ENCODE measurements at places on chromosomes 4 and X. TPM values are rescaled to one million over a fixed set of nuclear protein-coding genes. Genes with fewer than 3 reads are reported as not detected.

- no peak for DNase-seq
Observed at GRCh38 chrX:15882704-15883539, 28.3 kb upstream of the AP1S2 start.

GRCh38 chr4:140472156-140472555 is 25.9 kb downstream of the MGAT4D start:
- no peak for DNase-seq

DNA sequence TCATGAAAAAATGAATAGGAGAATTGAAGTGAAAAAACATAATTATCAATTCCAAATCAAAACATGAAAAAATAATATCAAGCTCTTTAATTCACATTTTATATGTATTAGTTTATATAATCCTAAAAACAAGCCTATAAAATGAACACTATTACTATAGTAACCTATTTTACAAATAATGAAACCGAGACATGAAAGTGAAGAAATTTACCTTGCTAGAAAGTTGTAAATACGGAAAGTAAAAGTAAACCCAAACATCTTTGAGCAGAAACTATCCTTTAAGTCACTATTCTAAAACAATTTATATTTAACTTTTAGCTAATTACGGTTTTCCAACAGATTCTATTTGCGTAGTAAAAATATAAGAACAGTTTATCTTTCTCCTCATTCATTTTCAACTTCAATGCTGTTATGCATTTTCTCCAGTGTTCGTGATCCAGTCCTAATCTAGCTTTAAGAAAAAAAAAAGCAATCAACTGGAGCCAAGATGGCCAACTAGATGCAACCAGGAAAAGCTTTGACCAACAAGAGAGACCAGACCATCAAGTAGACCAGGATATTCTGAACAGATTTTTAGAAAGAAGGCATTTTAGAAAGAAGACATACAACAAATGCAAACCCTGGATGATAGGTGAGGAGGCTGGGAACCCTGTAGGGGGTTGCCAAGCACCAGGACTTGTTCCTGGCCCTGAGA is 67.0 kb downstream of the DDX53 start:
- no peak for DNase-seq

- no peak for DNase-seq
Observed at GRCh38 chr4:147929746-147930145, 197.9 kb downstream of the ARHGAP10 start.

GRCh38 chrX:145524931-145525330 is 277.6 kb downstream of the SPANXN1 start:
- DNase-seq, result no peak

GRCh38 chr4:91958596-91958995 is 345.2 kb upstream of the GRID2 start:
- peak; percentile 3 for DNase-seq

MAGEA11 gene
- not detected for total RNA-seq

AVPR2 gene
- 0.53 TPM for total RNA-seq

MAGEA9B gene
- total RNA-seq, result not detected

HSFX2 gene
- 0.95 TPM for total RNA-seq

DNA sequence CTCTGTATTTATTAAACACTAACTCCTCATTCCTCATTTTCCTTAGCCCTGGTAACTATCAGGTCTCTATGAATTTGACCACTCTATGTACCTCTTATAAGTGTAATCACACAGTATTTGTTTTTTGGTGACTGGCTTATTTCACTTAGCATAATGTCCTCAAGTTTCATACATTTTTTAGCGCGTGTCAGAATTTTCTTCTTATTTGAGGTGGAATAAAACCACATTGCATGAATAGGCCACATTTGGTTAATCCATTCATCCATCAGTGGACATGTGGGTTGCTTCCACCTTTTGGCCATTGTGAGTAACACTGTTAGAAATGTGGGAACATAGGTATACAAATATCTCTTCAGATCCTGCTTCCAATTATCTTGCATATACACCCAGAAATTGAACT is 341.2 kb upstream of the BOD1L1 start:
- DNase-seq, result no peak

DNA sequence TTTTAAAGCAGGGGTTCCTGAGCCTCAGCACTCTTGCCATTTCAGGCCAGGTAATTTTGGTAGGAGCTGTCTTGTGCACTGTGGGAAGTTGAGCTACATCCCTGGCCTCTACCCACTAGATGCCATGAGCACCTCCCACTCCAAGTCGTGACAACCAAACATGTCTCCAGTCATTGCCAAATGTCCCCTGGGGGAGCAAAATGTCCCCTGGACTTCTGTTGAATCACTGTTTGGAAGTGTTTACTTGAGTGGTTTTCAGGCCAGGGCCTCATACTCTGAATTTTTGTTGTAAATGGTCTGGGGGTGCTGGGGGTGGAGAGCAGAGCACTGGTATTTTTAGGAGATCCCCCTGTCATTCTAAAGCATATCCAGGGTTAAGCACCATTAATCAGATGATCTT is 3.2 kb downstream of the PDK3 start:
- no peak for DNase-seq
